Motor neuron (in vitro differentiated cells): ENCODE measurements at places on chromosomes 5 and 9. TPM values are rescaled to one million over a fixed set of nuclear protein-coding genes. Genes with fewer than 3 reads are reported as not detected.
A peak's percentile ranks its signal among the peaks of the same experiment; 100 is the strongest.

The MEGF9 gene
- total RNA-seq = 6.3 and 6.5 TPM in 2 replicates

The ACOT12 gene
- 6.5 and 8.8 TPM in 2 replicates for total RNA-seq

The KCNT1 gene
- 0.33 and 0.46 TPM in 2 replicates for total RNA-seq

The GZMA gene
- total RNA-seq = not detected in 2 replicates

The GRXCR2 gene
- not detected in 2 replicates for total RNA-seq

The SLC27A6 gene
- total RNA-seq = 1.0 and 1.3 TPM in 2 replicates

The LCN9 gene
- total RNA-seq = 1.4 and 1.7 TPM in 2 replicates

The AMBP gene
- 0.79 and 0.84 TPM in 2 replicates for total RNA-seq

The VDAC1 gene
- 185 and 188 TPM in 2 replicates for total RNA-seq

The ENTR1 gene
- 75.6 and 76.8 TPM in 2 replicates for total RNA-seq

DNA sequence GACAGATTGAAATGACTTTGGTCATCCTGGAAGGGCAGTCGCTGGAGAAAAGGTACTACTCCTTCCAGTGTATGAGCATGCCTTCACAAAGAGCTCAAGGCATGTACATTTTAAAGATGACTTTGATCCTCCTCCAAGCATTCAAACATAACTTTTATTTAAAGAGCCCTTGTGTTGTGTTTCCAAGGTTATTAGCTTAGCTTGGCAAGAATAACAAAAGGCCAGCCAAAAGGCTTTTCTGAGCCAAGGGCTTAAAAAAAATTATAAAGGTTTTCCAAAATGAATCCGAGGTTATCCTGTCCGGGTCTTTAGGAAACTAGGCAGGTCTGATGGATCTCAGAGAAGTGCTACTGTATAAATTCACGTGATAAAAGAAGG lies 71.0 kb upstream of the PLPP6 start:
- ATAC-seq = no peak

DNA sequence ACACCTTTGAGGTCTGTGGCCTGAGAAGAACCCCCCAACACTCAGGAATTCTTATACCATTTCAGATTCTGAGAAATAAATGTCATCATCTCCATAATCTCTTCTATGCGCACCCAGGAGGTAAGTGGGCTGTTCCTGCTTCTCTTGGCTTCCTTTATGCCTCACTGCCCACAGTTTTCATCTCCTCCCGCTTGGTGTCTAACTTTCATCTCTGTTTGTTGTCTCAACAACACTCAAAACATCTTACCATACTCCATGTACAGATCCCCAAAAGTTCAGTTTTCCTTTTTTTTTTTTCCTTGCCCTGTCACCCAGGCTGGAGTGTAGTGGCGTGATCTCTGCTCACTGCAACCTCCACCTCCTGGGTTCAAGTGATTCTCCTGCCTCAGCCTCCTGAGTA lies 170.2 kb upstream of the FREM1 start:
- no peak for ATAC-seq

- ATAC-seq = peak; percentile 86
Measured at GRCh38 chr9:132877824-132878694, at the start of gene AK8. Gene AK8, minus strand, starts transcription at chr9:132878284. Its CDS starts 29 bp downstream, at chr9:132878255.

- ATAC-seq = no peak
Measured at GRCh38 chr9:132090771-132091170, 11.1 kb upstream of the MED27 start.

DNA sequence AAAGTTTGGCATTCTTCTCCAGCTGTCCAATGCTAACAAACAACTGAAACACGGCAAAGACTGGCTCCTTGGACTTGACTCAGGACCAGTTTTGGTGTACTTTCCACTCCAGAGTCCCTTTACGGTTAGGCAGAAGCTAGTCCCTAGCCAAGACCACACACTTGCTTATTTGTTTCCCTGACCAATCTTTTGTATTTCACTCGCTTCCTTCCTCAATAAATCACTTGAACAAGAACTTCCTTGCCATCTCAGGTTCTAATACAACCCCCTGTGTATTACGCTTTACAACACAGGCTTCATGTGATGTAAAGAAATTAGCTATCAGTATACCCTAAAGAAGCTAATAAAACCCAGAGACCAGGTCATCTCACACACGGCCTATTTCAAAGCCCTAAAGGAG lies 947.5 kb upstream of the CTNND2 start:
- ATAC-seq = no peak

- ATAC-seq = no peak
Measured at GRCh38 chr9:131329241-131329641, 39.7 kb downstream of the PLPP7 start.

- no peak for ATAC-seq
Measured at GRCh38 chr9:90466441-90466840, 176.2 kb downstream of the DIRAS2 start.

- peak; percentile 76 for ATAC-seq
Measured at GRCh38 chr5:142540922-142541422, 144.9 kb downstream of the FGF1 start.

GRCh38 chr5:123535648-123536047 lies 23.7 kb downstream of the CSNK1G3 start:
- no peak for ATAC-seq

- ATAC-seq = no peak
Measured at GRCh38 chr5:159764283-159765134, 151.8 kb upstream of the ADRA1B start.

DNA sequence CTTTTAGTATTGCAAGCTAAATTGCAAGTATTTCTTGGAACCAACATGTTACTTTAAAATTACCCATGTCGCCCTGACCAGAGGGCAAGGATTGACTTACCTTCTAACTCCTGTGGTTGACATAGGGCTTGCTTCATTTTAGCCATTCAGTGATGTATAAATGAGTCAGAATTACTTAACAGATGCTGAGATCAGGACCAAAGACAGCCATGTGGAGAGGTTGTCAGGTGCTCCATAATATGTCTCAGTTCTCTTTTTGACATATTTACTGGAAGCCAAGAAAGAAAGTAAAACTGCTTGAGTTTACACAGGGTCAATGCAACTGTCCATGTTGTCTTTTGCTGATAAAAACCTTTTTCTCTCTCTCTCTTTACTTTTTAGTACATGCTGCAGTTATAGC lies 33.2 kb downstream of the F2RL2 start:
- ATAC-seq = no peak

- no peak for ATAC-seq
Measured at GRCh38 chr9:72950875-72951442, 1.9 kb downstream of the ALDH1A1 start.

DNA sequence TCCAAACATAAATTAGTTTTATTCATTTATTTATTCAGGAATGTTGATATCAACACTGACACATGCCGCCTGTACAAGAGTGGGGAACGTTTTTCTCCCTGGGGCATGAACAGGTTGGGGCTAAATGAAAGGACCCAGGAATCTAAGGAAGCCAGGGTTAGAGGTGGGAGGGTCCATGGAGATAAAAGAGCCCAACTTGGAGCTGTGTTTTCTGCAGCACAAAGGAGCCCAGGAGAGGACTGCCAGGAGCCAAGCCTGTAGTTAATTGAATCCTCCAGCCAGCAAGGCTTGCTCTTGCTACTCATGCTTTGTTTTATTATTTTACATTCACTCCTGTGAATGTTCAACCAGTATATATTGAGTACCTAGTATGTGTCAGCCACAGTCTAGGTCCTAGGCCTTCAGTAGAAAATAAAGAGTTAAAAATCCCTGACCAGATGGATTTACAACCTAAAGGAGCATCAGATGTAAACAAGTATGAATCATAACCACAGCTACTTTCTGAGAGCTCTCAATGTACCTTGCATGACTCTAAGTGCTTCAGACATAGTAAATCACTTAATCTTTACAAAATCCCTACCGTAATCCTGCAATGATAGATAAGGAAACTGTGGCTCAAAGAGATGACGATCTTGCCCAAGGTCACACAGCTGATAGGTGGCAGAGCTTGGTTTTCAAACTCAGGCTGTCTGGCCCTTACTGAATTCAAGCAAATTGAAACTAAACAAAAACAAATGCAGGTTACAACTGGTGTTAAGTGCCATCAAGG lies 69.8 kb downstream of the ASTN2 start:
- ATAC-seq = no peak

GRCh38 chr9:77508396-77508795 lies 139.7 kb downstream of the GNA14 start:
- no peak for ATAC-seq

DNA sequence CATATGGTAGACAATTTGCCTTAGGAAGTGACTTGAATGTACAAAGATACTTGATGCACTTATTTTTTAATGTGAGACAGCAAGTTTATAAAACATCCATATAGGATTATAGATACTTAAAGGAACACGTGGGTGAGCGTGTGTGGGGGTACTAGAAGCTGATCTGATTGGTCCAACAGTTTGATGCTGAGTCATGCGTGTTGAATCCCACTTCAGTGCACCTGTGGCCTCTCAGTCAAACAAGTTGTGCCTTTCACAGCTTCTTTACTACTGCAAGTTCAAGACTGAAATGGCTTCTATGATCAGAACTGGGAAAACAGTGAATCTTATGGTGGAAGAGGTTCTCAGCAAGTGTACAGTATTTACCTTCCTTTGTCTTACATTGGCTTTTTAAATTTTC lies 98.9 kb downstream of the MAP1B start:
- ATAC-seq = no peak

GRCh38 chr5:141641634-141642267 lies 5.0 kb downstream of the RELL2 start:
- no peak for ATAC-seq

DNA sequence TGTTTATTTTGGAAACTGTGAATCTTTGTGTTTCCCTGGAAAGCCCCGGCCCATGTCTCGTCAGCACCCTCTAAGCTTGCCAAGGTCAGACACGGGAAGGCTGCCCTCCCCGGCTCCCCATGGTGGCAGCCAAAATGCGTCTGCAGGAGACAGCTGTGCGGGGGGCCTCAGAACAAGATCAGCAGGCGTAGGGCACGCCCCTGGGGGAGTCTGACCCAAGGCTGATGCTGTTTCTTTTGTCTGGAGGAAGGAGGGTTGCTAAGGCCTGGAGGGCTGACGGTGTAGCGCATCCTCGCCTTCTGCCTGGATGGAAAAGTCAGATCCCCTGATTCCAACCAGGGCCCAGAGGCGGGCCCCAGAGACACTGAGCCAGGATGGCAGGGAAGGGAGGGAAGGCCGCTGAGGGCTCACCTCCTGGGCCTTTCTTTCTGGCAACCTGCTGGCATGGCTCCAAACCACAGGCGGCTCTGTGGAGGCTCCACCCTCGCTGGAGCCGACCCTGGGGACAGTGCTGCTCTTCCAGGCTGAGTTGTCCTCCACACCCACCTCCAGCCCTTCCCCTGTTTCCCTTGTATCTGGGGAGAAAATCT lies 57.2 kb downstream of the OLFM1 start:
- no peak for ATAC-seq

DNA sequence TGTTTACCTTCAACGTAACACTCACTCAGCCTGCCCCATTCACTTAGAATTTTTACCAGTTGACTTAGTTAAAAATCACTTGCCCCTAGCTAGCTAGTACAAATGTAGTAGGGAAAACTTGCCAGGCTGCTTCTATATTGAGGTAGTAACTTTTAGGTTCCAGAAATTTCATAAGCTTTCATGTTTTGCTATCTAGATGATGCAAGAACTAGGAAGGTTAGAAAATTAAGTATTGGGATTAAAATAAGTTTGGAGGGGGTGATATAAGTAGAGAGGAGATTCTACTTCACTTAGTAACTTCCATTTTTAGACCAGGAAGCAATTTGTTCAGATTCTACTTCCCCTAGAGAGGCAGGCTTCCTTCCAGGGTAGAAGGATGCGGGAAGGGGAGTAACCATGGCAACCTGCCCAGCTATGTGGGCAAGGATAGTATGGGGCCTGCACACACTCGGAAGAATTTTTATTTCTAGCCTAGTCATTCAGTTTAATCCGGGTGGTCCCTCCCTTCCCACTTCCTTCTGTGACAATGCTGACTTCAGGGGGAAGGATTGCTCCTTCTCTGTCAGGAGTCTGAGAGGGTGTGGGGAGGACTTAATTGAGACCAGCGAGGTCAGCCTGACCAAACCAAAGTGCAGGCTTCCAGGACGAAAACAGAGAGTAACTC lies 4.2 kb downstream of the DAB2 start:
- ATAC-seq = no peak

DNA sequence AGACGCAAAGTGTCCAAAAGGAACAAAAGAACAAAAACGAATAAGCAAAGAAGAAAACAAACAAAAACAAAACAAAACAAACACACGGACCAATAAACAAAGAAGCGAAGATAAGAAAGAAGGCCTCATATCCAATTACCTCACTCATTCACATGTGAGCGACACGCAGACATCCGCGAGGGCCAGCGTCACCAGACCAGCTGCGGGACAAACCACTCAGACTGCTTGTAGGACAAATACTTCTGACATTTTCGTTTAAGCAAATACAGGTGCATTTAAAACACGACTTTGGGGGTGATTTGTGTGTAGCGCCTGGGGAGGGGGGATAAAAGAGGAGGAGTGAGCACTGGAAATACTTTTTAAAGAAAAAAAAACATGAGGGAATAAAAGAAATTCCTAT lies 28.3 kb upstream of the WWC1 start:
- no peak for ATAC-seq

GRCh38 chr9:26809795-26810194 lies 82.8 kb downstream of the CAAP1 start:
- peak; percentile 94 for ATAC-seq

DNA sequence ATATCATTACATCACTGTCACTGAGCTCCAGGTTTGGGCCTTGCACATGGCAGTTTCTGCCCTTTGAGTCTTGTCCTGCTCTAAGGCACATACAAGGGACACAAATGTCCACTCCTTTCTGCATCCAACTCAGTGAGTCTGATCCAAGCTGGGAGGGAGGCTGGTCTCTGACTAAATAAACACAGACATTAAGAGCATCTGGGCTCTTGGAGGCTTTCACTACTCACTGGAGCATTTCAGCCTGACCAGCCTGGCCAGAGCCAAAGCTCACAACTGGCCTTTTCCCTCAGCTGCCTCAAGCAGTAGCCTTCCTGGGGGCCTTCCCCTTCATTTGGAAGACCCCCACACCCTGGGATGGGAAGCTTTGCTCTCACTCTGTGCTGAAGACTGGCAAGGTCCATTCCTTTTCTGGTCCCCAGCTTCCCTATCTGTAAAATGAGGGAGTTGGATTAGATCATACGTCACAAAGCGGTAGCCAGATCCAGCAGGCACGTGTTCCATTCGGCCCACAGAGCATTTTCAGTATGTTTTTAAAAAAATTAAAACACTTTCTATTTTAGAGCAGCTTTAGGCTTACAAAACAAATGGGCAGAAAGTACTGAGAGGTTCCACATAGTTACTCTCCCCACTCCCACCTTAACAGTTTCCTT lies 58.6 kb upstream of the XPA start:
- no peak for ATAC-seq

- ATAC-seq = no peak
Measured at GRCh38 chr5:34657988-34658387, 1.9 kb downstream of the RAI14 start.
